Activated CD4-positive, alpha-beta memory T cell treated with anti-CD3 and anti-CD28 coated beads, Interleukin-2, amount 10 ng/mL, durations not matched to agents 7 days and 5 days (primary cell): ENCODE measurements at places on chromosomes 7 and 10. TPM values are rescaled to one million over a fixed set of nuclear protein-coding genes. Genes with fewer than 3 reads are reported as not detected.

DNA sequence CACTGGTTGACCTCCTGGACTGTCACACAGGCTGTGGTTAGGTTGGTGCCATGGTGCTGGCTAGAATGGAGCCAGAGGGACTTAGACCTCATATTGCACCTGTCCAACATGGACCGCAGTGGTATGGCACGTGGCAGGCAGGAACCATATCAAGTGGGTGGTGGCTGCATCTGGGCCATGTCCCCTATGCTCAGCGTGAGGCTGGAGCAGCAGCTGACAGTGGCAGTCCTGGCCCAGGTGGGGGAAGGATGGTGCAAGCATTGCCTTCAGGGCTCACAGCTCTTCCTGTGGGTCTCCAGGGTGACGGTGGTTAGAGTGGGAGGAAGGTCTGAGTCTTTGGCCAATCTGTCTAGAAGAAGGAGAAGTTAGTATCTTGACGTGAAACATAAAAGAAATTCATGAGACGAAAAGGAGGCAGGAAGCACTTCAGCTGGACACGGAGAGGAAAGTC, 54.5 kb upstream of the PFKFB3 start:
- no peaks in the 10 kb centered on the region for H3K27me3 ChIP-seq
- DNase-seq: no peak
- H3K27ac ChIP-seq: peak overlapping the region; percentile 4

- no peak for DNase-seq
- peaks cover 14% of the 10 kb centered on the region for H3K4me1 ChIP-seq
- no peak overlapping the region for H3K4me3 ChIP-seq
- H3K27ac ChIP-seq: no peak overlapping the region
These were observed 95.0 kb downstream of the FRMD4A start for GRCh38 chr10:14235566-14236195.

- no peak overlapping the region for H3K4me3 ChIP-seq
- H3K27ac ChIP-seq: no peak overlapping the region
- no peak for DNase-seq
- H3K4me1 ChIP-seq: no peaks in the 10 kb centered on the region
- no peaks in the 10 kb centered on the region for H3K27me3 ChIP-seq
These were observed 67.1 kb upstream of the AGBL3 start for GRCh38 chr7:134919240-134919641.

The ELAPOR2 gene
- 3.9 TPM for total RNA-seq

The MET gene
- 0.65 TPM for total RNA-seq

The STEAP4 gene
- total RNA-seq: not detected

GRCh38 chr10:74206746-74207145, 55.7 kb downstream of the ADK start:
- no peaks in the 10 kb centered on the region for H3K27me3 ChIP-seq
- no peak for DNase-seq
- peaks cover 3% of the 10 kb centered on the region for H3K4me1 ChIP-seq

GRCh38 chr10:92486637-92487036, 87.3 kb downstream of the IDE start:
- H3K27ac ChIP-seq: no peak overlapping the region
- H3K4me1 ChIP-seq: no peaks in the 10 kb centered on the region
- no peak overlapping the region for H3K4me3 ChIP-seq
- peaks cover 42% of the 10 kb centered on the region for H3K36me3 ChIP-seq
- no peak for DNase-seq

DNA sequence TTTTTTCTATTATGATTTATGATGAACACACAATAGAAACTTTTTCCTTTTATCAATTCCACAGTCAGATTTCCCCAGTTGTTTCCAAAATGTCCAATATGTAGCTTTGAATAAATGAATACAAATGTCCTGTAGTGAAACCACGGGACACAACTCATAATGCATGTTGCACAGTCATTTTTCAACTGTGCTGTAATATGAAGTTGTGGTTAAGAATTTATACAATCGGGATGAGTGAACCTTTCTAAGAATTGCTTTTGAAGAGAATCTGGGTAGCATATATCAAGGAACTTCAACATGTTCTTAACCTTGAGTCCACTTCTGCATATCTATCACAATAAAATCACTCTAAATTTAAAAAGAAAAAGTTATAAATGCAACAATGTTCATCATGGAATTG, 14.6 kb upstream of the ST7 start:
- H3K27ac ChIP-seq: no peak overlapping the region
- H3K4me1 ChIP-seq: peaks cover 5% of the 10 kb centered on the region
- H3K4me3 ChIP-seq: no peak overlapping the region
- no peak for DNase-seq
- H3K27me3 ChIP-seq: peaks cover 13% of the 10 kb centered on the region
- H3K36me3 ChIP-seq: no peaks in the 10 kb centered on the region

The MYO1G gene
- total RNA-seq: 576 TPM

- no peak overlapping the region for H3K27ac ChIP-seq
- no peaks in the 10 kb centered on the region for H3K36me3 ChIP-seq
- no peak overlapping the region for H3K4me3 ChIP-seq
These were observed 111.7 kb upstream of the PLXNA4 start for GRCh38 chr7:132687981-132688383.

DNA sequence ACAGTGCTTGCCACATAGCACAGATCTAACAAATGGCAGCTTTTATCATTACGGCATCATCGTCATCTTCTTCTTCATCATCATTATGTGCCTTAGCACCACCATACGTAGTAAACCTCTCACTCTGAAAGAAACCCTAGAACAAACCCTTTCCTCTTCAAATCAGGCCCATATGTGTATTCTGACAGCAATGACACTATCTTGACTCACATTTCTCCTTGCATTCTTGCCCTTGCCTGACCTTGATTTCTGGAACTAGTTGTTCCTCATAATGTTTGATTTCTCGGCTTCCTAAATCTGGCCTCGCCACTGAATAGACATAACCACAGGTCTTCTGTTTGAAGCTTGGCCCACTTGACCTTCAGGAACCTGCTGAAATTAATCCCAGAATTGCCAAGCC, 115.3 kb downstream of the DGKI start:
- H3K36me3 ChIP-seq: no peaks in the 10 kb centered on the region
- no peak for DNase-seq
- H3K27me3 ChIP-seq: no peaks in the 10 kb centered on the region
- no peak overlapping the region for H3K4me3 ChIP-seq

- H3K36me3 ChIP-seq: no peaks in the 10 kb centered on the region
- H3K4me3 ChIP-seq: no peak overlapping the region
- peaks cover 7% of the 10 kb centered on the region for H3K27me3 ChIP-seq
- no peak for DNase-seq
- H3K4me1 ChIP-seq: peaks cover 10% of the 10 kb centered on the region
These were observed 68.2 kb upstream of the AGK start for GRCh38 chr7:141483044-141483443.

GRCh38 chr7:22460363-22460988, 39.5 kb downstream of the STEAP1B start:
- H3K27me3 ChIP-seq: peaks cover 26% of the 10 kb centered on the region
- DNase-seq: no peak
- H3K36me3 ChIP-seq: no peaks in the 10 kb centered on the region

DNA sequence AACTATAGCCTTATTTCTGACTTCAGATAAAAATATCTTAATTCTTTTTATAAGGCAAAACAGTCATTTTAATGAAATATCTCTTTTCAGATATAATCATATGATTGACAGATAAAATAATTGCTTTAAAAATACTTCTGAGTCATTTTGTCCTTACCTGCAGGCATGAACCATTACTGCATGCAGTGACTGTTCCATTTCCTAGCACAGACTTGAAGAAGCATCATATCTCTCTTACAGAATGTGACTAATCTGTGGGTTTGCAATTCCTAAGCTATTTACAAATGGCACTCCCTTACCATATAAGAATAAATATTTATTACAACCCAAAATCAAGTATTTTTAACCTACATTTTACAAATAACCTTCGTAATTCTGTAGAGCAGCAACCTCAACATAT, 120.7 kb downstream of the SRPK2 start:
- peak overlapping the region; percentile 53 for H3K4me3 ChIP-seq
- no peaks in the 10 kb centered on the region for H3K27me3 ChIP-seq
- peak overlapping the region; percentile 62 for H3K27ac ChIP-seq
- H3K36me3 ChIP-seq: no peaks in the 10 kb centered on the region

DNA sequence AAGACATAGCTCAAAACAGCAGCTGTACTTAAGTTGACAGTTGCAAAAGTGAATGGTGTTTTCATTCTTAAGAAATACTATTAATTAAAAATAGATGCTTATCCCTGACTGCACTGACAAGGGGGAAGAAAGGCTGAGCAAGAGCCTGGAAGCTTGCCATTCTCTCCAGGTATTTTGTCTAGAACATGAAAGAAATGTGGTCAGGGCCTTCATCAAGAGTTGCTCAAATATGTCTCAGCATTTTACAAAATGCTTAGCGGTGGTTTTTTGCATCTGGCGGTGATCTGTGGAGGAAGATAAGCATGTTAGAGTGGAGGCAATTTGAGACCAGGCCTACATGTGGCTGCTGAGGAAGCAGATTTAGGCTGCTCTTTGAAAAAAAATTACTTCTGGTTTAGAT, 46.4 kb upstream of the CC2D2B start:
- H3K27ac ChIP-seq: peak overlapping the region; percentile 36
- no peaks in the 10 kb centered on the region for H3K36me3 ChIP-seq
- peaks cover 45% of the 10 kb centered on the region for H3K4me1 ChIP-seq
- no peak overlapping the region for H3K4me3 ChIP-seq
- DNase-seq: no peak

GRCh38 chr10:130218936-130219335, 82.7 kb downstream of the GLRX3 start:
- H3K36me3 ChIP-seq: no peaks in the 10 kb centered on the region
- H3K27me3 ChIP-seq: no peaks in the 10 kb centered on the region
- no peak overlapping the region for H3K27ac ChIP-seq
- no peak overlapping the region for H3K4me3 ChIP-seq
- H3K4me1 ChIP-seq: no peaks in the 10 kb centered on the region
- DNase-seq: no peak

DNA sequence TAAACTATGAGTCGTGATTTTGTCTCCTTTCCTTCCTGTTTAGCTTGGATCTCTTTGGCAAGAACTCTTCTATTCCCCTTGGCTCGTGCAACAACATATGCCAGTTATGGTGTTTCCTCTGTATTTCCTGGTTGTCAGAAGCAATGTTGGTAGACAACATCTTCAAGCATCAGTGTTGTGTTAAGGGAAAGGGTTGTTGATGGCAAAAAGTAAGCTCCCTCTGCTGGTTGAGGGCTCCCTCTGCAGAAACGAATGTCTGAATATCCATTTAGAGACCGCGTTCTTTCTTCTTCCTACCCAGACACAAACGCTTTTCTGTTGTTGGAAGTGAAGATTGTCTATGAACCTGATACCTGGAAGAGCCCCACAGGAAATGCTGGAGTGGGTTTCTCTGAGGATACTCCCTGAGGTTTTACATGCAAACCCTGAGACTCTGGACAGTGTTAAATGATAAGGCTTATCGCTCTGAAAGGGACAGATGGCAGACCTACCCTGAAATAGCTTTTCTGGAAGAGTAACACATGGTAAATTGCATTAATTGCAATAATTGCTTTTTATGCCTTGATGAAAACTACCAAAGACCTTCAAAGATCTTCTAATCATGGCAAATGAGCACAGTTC, 23.5 kb upstream of the C1QL3 start:
- H3K27me3 ChIP-seq: peaks cover 17% of the 10 kb centered on the region
- no peak overlapping the region for H3K4me3 ChIP-seq
- H3K4me1 ChIP-seq: peaks cover 1% of the 10 kb centered on the region
- no peaks in the 10 kb centered on the region for H3K36me3 ChIP-seq
- DNase-seq: no peak

- H3K27ac ChIP-seq: no peak overlapping the region
- DNase-seq: peak; percentile 32
- peaks cover 48% of the 10 kb centered on the region for H3K27me3 ChIP-seq
- peaks cover 13% of the 10 kb centered on the region for H3K4me1 ChIP-seq
- no peaks in the 10 kb centered on the region for H3K36me3 ChIP-seq
- no peak overlapping the region for H3K4me3 ChIP-seq
These were observed 115.5 kb upstream of the CREB5 start for GRCh38 chr7:28296571-28297483.

- H3K27me3 ChIP-seq: no peaks in the 10 kb centered on the region
- peaks cover 17% of the 10 kb centered on the region for H3K36me3 ChIP-seq
- H3K4me3 ChIP-seq: no peak overlapping the region
- no peak for DNase-seq
These were observed 6.1 kb upstream of the FGL2 start for GRCh38 chr7:77205706-77206105.

- no peak overlapping the region for H3K27ac ChIP-seq
- H3K4me1 ChIP-seq: no peaks in the 10 kb centered on the region
- no peak for DNase-seq
- H3K27me3 ChIP-seq: no peaks in the 10 kb centered on the region
- no peaks in the 10 kb centered on the region for H3K36me3 ChIP-seq
These were observed 51.7 kb upstream of the CPXM2 start for GRCh38 chr10:123943307-123943706.

- H3K4me3 ChIP-seq: no peak overlapping the region
- H3K36me3 ChIP-seq: no peaks in the 10 kb centered on the region
- H3K4me1 ChIP-seq: no peaks in the 10 kb centered on the region
- peaks cover 9% of the 10 kb centered on the region for H3K27me3 ChIP-seq
These were observed 157.0 kb upstream of the MKLN1 start for GRCh38 chr7:131170440-131171271.

The GPR158 gene
- not detected for total RNA-seq

DNA sequence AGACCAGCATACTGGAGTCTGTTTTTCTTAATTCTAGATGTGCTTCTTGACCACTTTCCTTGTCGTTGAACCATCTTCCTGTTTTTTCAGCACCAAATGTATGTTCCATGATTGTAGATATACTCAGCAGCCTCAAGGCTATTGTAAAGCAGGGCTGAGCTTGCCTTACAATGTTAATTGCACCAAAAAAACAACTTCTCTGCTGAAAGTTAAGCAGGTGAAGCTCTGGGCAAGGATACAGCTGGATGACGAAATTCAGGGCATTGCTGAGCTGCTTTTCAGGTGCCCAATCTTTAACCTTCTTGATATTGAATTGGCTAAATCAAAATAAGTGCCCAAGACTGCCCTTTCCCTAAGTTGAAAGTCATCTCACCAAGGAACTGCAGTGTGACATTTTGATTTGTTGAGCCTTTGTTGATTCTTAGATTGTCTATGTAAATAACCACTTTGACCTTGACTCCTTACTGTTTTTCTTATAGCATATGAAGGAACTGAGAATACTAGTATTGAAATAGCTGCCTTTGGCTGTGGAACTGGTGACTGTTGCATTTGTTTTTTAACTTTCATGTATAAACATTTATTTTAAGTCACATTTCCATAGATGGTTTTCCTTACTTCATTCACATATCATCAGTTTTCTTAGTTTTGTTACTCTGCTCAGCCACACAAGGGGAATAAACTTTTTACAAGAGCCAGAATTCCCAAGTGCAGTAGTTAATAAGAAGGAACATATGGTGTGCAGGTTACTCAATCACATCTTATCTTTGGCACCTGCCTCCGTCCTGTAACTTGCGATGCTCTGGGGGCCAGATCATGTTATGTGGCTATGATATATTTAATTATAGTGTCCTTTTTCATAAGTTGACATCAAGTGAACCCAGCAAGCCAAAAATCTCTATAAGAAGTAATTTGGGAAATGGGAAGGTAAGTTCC, 3.1 kb downstream of the AHCYL2 start:
- H3K4me1 ChIP-seq: peaks cover 28% of the 10 kb centered on the region
- H3K27ac ChIP-seq: no peak overlapping the region
- DNase-seq: no peak
- H3K4me3 ChIP-seq: no peak overlapping the region
- no peaks in the 10 kb centered on the region for H3K36me3 ChIP-seq

GRCh38 chr10:118926072-118926417, 103.5 kb upstream of the NANOS1 start:
- DNase-seq: no peak
- peaks cover 4% of the 10 kb centered on the region for H3K4me1 ChIP-seq
- H3K36me3 ChIP-seq: peaks cover 16% of the 10 kb centered on the region

The SYT15B gene
- not detected for total RNA-seq
